ENCODE measurements at places on chromosomes 3 and 15.

- no peak for DNase-seq
Observed at GRCh38 chr3:56762718-56763117, 39.0 kb downstream of the ARHGEF3 start.

DNA sequence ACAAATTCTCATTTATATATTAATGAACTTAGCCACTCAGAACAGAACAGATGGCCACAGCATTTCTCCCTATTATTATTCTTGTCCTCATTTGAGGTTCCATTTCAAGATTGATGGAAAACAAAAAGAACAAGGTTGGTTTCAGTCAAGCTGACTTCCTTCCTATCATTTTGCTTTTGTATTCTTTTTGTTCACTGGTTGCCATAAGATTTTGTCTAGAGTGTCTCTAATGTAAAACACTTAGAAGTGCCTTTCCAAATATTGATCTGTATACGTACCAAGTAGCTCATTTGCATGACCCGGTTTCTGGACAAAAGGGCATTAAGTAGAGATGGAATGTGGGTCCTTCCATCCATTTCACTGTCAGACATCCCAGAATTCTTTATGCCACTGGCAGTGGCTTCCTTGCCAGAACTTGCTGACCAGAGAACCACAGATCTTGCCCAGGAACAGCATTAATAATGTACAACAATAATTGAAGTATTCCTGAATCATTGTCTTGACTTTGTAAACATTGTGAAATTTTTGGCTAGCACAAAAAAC lies 63.8 kb downstream of the PEX5L start:
- no peak for DNase-seq

GRCh38 chr3:72369681-72370080 lies 478.6 kb downstream of the SHQ1 start:
- DNase-seq: no peak

DNA sequence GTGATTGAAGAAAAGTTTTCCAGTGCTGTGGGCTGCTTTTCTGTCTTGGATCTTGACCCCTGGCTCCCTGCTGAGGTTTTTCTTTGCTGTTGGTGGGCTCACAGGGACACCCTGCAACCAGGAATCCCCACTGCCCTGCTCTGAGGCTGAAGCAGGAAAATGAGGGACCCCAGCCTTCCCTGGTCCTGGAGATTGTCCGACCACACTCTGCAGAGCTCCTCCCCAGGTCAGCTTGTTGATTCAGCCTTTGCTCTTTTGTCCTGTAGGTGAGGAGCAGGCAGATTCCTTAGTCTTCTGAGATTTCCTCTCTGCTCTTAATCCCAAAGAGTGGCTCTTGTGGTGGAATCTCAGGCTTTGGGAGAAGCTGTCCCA lies 194.5 kb downstream of the RPLP1 start:
- no peak for DNase-seq

DNA sequence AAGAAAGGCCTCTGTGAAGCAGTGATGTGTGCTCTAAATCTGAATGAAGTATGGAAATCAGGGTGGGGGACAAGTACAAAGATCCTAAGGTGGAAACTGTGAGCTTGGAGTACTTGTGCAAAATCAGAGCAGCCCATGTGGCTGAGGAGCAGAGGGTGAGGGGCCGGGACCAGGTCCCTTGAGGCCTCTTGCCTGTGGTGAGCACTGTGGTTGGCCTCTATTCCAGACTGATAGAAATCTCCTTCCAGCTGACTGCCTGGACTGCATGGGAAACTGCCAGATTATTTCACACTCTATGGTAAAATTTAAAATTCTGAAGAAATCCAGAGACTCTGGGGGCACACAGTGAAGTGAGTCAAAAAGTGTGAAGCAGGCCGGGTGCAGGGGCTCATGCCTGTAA lies 81.4 kb downstream of the TM4SF4 start:
- DNase-seq: no peak

DNA sequence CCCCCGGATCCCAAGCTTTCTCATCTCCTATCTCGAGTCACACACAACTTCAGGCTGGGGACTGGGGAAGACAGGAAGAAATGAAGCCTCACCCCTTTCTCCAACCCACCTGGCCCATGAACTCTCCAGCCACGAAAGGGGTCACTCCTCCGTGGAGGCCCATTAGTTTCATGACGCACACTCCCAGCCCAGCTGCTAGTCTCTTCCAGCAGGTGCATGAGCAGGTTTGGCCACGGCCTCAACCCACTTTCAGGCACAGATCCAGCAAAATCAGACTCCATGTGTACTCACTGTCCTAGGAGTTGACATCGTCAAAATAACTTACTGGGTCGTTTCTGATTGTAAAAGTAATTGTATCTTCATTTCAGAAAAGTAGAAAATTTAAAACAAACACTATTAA lies 76.6 kb downstream of the C3orf70 start:
- no peak for DNase-seq

DNA sequence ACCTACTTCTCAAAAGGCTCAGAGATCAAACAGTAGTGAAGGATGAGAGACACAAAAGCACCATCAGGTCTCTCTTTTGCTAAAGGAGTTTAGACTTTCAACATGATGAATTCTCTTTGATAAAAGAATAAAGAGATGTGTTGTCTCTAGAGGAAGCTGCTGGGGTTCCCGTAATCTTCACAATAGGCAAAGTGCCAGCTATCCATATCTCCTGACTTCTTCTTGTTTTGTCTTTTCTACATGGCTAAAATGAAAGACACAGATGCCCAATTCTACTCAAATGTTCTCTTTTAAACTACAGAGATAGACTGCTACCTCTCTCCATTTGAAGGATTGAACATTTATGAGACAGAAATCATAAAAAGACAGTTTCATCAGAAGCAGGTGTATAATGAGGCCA lies 38.4 kb upstream of the TUSC7 start:
- no peak for DNase-seq

DNA sequence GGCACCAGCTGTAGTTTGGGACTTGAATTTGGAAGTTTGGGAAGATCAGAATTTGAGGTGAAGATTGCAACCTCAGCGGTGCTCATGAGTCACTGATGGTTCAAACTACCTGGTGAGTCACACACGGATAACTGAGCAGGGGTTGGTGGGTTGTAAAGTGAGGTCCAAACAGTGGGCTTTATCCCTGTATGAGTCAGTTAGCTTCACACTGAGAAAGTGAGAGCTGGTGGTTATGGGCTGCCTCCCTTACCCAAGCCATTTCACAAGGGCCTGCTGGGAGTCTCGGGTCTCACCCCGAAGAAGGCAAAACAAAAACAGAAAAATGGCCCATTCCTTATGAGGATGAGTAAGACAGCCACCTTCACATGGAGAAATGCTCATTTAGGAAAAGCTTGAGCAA lies 77.0 kb downstream of the ITGA11 start:
- DNase-seq: no peak

- DNase-seq: no peak
Observed at GRCh38 chr3:70150599-70150998, 151.1 kb downstream of the SAMMSON start.

DNA sequence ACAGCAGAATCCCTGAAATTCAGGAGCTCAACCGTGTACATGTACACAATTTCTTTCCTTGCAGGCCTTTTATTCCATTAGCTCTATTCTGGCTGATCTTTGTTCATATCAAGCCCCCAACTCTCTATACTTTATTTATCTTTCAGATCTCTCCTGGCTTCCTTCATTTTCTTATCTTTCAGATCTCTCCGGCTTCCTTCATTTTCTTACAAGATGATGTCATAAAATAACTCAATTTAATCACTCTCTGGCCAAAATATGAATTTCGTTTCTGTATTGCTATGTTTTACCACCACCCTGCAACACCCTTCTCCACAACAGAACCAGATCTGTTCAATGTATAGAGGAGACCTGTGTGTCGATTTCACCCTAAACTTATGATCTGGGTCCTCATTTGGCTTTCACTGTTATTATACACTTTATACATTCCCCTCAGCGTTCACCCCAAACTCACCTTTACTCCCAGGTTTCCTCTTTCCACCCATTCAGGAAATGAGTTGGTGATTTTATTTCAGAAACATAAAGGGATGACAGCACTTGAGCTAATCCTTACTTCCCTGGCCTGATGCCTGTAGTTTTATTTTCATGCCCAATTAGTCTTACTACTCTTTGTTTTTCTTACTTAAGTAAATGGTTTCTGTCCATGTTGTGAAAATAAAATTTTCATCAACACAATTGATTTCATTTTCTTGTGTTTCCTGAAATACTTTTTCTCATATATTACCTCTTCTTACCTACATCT lies 195.5 kb downstream of the BCHE start:
- no peak for DNase-seq

DNA sequence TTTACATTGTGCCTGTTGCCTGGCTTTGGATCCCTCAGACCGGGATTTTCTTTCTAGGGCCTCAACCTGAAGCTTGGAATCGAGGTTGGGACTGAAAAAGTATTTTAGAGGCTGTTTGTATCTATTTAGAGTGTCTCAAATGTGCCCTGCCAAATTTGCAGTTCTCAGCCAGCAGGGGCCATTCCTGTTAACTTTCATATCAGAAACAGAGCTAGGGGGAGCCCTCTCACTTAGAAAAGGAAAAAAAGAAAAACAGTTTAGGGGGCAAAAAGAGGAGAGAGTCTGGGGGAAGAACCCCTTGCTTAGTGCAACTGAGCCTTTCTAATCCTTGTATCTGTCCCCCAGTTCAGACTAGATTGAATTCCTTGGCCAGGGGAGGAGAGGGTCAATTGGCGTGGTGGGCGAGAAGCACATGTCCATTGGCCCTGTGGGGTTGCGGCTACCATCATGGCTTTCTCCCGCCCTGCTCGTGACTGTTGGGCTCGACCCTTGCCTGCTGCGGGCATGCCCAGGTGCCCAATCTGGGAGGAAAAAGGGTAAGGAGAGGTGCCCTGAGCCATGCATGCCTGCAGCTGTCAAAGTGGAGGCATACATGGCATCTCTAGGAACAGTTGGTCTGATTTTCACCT lies 101.6 kb downstream of the CFAP44 start:
- DNase-seq: no peak

DNA sequence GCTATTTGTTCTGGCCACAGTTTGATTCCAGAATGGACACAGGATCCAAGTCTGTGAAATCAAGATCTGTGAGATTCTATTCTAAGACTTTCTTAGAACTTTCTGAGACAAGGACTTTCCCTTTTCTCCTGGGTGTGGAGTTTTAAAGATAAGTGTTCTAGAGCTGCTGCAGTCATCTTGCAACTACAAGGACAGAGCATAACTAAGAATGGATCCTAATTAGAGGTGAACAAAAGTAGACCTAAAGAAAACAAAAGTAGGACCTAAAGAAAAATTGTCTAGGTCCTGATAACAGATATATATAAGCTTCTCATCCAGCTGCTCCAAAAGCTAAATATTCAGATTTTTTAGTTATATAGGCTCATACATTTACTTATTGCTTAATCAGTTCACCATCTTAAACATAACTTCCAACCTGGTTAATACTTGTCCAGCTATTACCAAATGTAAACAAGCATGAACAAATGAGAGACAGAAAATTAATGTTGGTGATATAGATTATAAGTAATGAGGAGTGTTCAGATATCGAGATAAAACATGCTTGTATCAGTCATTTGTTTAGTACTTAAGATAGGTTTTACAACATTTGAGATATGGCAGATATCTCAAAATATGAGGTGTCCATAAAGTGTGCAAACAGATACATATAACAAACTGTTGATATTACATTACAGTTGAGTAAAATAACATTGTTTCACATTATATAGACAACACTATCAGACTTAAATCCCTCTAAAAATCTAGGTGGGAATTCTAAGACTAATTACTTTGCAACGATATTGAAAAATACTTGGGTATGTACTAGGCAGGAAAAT lies 75.1 kb downstream of the CD200 start:
- DNase-seq: no peak

- DNase-seq: peak; percentile 43
Observed at GRCh38 chr3:160006282-160007163, 17.9 kb downstream of the IL12A start.

DNA sequence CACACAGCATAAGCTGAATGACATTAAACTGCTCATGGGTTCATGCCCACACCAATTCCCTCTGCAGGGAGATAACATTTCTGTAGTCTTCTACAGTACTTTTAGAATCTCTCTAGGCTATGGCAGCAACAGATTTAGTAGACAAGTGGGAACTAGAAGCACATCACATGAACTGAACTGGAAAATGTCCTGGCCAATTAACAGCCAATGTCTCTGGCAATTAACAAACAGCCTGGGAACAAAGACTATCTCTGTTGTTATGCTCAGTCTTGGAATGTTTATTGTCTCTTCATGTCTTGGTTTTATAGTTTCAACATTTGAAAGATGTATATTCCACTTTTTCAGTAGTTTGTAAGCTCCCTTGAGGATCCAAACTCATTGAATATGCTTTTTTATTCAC lies 523.2 kb upstream of the NAALADL2 start:
- no peak for DNase-seq

DNA sequence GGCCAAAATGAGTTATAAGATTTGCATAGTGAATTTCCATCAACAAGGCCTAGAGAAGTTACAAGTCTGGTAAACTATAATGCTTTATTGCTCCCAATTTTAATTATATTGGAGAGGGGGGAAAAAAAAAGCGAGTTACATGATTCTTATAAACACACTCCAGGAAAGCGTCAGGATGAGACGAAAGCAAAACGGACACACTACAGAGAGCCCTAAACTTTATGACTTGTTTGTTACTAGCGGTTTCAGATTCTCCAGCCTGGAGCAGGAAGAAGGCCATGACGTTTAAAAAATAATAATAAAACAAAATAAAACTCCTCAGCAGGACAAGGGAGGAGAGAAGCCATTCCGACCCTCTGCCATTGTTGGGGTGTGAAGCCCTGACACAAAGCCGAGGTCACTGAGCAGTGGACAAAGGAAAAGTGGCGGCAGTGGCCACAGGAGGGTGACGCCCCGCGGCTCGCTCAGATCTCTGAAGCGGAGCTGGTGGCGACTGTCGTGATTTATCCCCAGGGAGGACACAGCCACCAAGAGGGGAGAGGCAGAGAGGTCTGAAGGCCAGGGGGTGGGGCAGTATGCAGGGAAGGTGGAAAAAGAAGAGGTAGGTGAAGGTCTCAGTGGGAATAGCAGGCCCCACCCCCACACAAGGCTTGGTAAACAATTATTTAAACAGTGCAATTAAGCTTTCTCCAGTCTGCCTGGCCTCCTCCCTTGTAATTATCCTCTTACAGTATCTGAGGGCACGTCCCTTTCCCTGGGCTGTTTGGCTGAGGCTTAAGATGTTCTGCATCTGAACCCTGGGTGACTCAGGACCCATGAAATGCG lies 45.3 kb downstream of the ADAMTS9 start:
- DNase-seq: peak; percentile 24

DNA sequence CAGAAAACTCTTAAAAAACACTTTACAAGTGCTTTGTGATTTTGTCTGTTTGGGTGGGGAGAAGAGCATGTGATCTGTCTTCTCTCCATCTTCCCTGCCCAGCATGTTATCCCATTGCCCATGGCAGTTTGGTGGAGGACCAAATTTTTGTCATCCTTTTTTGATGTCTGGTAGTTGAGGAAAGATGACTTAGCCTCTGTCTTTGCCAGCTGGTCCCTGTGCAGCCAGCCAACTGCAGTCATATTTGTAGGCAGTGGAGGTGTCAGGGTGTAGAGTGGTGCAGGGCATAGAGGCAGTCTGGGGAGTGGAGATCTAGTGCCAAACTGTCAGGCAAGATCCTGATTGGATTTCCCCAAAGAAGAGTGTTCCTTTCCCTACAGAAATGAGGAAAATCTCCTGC lies 40.7 kb downstream of the GASK1A start:
- DNase-seq: no peak

All from WTC11 (cell line).